ENCODE measurements at places on chromosomes 13 and 19. TPM values are rescaled to one million over a fixed set of nuclear protein-coding genes. Genes with fewer than 3 reads are reported as not detected.

DNA sequence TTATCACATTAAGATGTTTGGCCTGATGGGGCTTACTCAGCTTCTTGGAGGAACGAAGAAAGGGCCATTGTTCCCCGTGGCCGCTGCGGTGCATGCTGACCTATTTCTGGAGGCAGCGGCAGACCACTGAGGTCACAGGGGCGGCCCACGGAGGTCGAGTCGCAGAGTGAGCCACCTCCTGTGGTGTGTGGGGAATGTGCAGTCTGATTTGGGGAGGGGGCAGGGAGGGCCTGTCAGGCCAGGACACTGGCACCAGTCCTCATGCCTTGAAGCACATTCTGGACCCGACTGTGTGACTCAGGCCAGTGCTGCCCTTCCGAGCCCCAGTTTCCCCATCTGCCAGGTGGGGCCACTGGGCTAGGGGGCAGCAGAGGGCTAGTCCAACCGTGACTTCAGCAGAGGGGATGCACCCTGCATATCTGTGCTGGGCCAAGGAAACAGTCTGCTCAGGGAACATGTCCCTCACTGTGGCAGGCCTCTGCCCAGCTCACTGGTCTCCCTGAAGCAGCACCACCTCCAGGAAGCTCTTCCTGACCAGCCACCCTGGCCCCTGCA is 6.3 kb downstream of the SLC7A10 start:
- no peak for DNase-seq

GRCh38 chr13:112455476-112456059 is 79.4 kb downstream of the SPACA7 start:
- no peak for DNase-seq

- no peak for DNase-seq
Measured at GRCh38 chr13:38879278-38879677, 111.4 kb downstream of the STOML3 start.

- DNase-seq, result no peak
Measured at GRCh38 chr13:48950501-48950875, 25.2 kb upstream of the FNDC3A start.

- no peak for DNase-seq
Measured at GRCh38 chr13:79637133-79637763, 156.3 kb downstream of the NDFIP2 start.

DNA sequence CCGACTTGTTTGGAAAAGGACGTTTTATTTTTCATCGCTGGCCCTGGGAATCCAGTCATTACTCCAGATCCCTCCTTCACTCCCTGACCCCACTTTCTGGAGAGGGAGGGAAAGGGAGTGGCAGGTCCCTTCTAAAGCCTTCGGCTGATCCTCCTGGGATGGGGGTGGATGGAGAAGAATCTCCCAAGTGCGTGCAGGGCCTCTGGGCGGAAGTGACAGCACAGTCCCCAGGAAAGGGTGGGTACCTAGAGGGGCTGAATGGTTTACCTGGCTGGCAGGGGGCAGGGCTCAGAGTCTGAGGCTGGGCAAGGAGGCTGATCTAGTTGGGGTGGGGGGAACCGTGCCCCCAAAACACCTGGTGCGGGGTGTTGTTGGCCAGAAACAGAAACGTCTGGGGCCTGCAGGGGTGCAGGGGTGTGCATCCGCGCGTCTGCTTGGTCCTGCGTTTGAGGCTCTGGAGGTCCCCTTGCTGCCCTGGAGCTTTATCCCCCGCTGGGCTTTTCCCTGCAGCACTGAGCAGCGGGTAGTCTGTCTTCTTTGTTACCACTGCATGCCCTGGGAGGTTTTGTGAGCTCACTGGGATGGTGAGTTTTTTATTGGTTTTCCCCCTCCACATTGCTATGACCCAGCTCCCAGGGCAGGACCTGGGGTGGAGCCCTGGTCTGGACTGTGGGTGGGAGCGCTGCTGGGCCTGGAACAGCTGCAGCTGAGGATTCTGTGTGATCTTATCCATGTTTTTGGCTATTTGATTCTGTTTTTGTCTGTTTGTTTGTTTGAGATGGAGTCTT is 3.0 kb upstream of the ZNF628 start:
- no peak for DNase-seq

Gene MEDAG
- not detected for polyA plus RNA-seq

DNA sequence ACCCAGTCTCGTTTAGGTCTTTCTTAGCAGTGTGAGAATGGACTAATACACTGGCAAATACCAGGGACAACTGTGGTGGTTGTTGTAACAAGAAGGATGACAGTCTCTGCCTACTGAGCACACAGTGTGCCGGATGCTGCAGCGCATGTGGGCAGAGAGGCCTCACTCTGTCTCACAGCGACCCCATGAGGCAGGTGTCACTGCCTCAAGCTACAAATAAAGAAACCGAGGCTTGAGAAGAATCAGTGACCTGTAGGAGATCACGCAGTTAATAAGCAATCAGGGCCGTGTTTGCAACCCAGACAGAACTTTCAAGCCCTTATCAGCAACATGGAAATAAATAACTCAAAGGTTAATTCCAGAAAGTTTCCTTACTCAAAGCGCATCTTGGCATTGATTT is 40.5 kb upstream of the GAS6 start:
- DNase-seq, result no peak

DNA sequence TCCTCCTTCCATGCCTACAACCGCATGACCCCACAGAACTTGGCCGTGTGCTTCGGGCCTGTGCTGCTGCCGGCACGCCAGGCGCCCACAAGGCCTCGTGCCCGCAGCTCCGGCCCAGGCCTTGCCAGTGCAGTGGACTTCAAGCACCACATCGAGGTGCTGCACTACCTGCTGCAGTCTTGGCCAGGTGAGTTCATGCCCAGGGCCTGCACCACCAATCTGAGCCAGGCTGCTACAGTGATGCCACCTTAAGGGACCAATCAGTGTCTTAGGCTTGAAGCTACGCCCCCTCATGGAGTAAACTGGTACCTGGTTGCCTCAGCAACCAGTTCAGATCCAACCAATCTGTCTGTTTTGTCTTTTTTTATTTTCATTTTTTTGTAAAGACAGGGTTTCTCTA is 5.2 kb downstream of the SYDE1 start:
- DNase-seq, result no peak

Gene GRIN3B
- not detected for polyA plus RNA-seq

DNA sequence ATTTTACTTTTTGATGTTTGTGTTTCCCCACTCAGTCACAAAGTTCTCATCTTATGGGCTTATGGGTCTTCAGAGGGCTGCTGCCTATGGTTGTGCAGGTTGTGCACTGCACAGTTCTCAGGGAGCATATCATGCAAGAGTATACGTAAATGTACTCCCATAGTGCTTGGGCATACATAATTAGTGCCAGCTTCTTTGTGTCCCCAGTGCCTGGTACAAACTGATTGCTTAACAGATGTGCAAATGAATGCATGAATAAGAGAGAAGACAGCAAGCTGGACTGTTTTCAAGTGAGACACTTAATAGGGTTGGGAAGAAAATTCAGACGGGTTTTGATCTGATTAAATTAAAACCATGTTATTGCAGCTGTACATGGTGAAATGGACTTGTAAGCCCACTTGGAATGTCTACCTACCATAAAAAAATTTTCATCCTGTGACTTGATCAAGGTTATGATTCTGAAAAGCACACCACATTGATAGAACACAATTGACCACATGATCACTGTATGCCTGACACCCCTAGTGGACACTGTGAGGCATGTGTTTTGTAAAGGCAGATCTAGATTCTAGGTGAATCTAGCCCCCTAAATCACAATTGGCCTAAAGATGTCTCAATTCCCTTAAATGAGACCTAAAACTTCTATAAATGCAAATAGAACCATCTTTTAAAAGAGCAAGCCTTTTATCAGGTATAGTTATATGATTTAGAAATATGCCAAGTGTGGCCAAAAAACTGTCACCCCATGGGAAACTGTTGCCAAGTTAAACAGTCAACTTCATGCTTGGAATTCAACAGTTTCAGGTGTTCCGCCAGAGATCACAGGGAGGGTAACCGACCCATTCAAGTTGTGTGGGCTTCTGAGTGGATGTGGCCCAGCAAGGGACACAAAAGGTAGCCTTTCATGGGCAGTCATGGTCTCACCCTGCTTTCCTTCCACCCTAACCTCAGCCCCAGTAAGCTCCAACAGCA is 27.9 kb downstream of the FAM124A start:
- no peak for DNase-seq

Data from immature natural killer cell (primary cell).